ENCODE measurements at places on chromosomes 13 and 19. TPM values are rescaled to one million over a fixed set of nuclear protein-coding genes. Genes with fewer than 3 reads are reported as not detected.

The CLIP3 gene
- 53.4 TPM for total RNA-seq

The CGB2 gene
- total RNA-seq = not detected

The KL gene
- 2.9 TPM for total RNA-seq

The ZNF534 gene
- total RNA-seq = 0.40 TPM

The AP1M2 gene
- total RNA-seq = 0.30 TPM

The AMH gene
- 2.8 TPM for total RNA-seq

The NKPD1 gene
- 0.44 TPM for total RNA-seq

The NLRP11 gene
- not detected for total RNA-seq

DNA sequence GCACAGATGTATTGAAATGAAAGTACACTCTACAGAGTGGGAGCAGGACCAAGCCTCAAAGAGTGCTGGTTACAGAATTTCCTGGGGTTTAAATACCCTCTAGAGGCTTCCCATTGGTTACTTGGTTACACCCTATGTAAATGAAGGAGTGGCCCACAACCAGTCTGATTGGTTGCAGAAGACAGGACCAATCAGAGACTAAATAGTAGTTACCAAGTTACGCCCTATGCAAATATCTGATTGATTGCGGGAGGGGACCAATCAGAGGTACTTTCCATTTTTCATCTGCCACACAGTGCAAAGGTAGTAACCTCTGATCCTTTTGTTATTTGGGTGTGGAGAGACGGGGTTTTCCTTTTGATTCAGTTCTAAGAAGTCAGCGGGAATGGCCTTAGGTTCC, 5.5 kb upstream of the ZFP82 start:
- no peak for DNase-seq

DNA sequence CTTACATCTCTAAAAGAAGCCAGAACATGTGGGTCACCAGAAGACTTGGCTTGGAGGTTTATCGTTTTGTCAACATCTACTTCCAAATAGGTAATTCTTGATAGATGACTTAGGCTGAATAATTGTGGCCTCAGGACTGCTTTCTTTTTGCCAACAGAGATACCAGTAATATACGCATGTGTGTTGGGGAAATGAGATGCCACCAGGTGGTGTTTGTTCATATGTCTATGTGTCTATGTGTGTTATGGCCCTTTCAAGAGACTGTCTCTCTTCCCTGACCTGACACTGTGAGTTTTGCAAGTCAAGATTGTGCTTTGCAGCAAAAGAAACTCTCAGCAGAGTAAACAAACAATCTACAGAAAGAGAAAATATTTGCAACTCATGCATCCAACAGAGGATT, 31.6 kb upstream of the METTL21C start:
- no peak for DNase-seq

GRCh38 chr13:47901441-47901840, 99.6 kb downstream of the SUCLA2 start:
- no peak for DNase-seq

DNA sequence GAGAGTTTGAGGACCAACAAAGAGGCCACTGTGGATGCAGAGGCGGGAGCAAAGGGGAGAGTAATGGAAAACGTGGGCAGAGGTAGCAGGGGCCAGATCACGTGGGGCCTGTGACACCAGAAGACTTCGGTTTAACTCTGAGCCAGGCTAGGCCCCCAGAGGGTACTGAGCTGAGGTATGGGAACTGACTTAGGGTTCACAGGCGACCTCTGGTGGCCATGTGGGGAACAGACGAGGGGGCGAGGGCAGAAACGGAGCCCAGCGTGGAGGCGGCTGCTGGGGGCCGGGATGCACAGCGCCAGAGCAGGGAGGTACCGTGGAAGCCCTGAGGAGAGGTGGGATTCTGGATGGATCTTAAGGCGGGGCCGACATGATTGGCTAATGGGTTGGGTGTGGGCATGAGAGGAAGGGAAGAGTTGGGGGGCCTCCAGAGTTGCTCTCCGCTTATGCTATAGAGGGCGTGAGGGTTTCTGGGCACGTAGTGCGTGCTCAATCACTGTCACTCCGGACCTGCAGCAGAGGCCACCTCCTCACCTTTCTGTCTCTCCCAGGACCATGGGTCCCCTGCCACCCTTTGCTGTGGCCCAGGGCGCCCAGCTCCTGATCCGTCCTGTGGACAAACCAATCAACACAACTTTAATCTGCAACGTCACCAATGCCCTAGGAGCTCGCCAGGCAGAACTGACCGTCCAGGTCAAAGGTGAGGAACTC, 13.7 kb downstream of the PVR start:
- DNase-seq = no peak

DNA sequence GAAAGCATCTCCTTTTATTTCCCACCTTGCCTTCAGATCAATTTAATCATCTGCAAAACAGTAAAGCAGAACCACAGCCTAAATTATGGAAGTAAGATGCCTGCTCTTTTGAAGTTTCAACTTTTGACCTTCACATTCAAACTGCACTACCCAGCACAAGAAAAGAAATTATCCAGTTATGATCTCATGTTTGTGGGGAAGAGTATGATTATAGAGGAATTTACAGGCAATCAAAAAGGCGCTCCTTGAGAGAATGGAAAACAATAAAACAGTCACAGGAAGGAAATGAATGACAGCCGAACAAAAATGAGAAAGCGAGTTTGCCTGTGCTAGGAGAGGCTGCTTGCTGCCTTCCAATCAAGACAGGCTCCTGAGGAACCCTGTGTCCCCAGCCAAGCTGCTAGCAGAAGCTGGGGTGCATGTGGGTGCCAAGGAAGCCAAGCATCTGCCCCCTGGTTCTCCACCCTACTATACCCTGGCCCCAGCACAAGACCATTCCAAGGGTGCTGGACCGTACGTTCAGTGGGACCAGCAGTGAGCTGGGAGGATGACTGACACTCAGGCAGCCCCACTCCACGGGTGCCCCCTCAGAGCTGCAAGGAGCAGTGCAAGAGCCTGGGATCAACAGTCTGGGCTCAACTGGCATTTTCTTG, 47.8 kb downstream of the PEPD start:
- no peak for DNase-seq

GRCh38 chr19:51807925-51808324, 13.0 kb downstream of the FPR3 start:
- no peak for DNase-seq

GRCh38 chr13:29753618-29754472, 96.6 kb downstream of the UBL3 start:
- DNase-seq = no peak

DNA sequence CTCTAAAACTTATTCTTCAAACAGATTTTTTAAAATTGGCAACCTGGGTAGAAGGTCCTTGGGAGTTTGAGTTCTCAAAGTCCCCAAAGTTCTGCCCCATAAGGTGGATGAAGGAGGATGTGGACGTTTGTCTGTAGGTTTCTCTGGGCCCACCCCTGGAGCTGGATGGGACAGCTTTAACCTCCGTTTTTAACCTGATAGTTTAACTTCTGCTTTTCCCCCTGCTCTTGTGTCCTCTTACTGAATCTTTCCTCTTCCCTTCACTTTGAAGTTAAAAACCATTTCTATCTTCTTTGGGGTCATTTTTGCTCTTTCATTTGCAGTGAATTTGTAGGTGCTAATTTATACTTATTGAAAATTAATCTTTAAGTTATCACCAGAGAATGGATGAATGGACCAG, 79.1 kb downstream of the ESD start:
- no peak for DNase-seq

- DNase-seq = peak; percentile 64
These were observed 38.0 kb upstream of the C13orf42 start for GRCh38 chr13:51148952-51149573.

- DNase-seq = no peak
These were observed 20.1 kb downstream of the GPATCH1 start for GRCh38 chr19:33100894-33101644.

GRCh38 chr19:56917998-56918397, 77.5 kb upstream of the PEG3 start:
- peak; percentile 57 for DNase-seq

DNA sequence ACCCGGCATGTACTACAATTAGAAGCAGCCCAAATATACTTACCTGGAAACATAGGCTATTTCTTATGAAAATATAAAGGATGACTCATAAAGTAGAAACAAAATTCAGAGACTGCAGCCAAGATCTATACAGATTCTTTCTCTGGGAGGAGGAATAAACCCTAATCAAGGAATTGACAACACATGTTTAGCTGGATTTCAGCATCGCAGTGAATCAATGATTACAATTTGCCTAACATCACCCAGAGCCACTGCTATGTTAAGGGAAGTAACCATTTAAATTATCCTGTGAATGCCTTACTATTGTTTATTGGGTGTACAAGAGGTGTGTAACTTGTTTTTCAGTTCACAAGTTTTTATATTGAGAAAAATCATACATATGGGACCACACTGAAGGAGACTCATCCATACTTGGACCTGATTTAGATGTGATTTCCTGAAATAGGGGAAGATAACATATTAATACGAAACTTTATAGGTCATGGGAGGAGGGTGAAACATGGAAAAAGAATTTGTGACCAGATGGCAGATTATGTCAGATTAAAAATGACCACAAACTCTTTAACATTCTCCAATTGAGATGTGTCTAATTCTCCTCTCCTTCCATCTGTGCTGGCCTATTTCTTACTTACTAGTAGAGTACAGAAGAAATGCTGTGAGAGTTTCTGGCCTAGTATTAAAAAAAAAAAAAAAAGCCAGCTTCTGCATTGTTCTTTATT, 1168.4 kb downstream of the SLITRK1 start:
- DNase-seq = no peak
